ENCODE measurements at places on chromosomes 2 and 18.

DNA sequence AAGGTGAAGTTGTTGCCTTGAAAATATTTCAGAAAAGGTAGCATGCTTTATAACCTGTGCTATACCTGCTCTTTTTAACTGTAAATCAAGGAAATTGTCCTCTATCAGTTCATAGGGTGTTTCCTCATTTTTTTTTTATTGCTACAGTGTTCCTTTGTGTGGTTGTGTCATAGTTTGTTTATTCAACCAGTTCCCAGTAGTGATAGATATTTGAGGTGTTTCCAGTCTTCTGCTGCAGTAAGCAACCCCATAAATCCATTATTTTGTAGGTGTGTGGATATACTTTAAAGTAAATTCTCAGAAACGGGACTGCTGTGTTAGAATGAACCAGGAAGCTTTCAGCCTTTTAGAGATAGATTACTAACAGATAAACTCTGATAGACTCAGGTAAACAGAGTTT lies 39.6 kb downstream of the SEMA4F start:
- no peak for DNase-seq

DNA sequence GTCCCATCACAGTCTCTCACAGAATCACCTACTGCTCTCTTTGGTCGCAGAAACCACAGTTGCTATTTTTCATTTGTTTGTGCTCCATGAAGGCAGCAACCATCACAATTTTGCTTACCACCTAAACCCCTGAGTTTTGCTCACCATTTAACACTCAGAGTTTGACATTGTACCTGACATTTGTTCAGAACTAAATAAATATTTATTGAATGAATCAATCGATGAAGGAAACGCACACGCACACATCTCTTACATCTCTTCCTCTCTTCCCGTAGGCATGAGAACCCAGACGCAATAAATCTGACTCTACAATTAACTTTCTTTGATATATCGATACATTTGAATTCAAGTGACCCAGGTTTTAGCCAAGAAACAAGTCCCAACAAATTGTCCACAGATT lies 105.5 kb upstream of the RNF152 start:
- no peak for DNase-seq

- DNase-seq: no peak
Measured at GRCh38 chr18:25109484-25109883, 242.5 kb downstream of the ZNF521 start.

DNA sequence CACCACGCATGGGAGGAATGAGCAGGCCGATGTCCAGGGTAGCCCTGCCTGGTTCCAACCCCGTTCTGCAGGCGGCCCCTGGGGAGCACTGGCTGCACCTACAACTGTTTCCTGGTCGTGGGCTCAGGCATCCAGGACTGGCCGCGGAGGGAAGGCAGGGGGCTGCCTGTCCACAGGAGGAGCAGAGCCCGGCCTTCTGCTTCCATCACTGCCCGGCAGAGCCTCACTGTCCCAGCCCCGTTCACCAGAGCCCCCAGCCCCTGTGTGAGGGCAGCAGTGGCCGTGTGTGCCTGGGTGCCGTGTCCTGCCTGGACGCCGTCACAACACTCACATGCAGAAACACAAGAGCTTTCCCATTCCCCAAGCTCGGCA lies 56.2 kb downstream of the KCNG2 start:
- DNase-seq: no peak

DNA sequence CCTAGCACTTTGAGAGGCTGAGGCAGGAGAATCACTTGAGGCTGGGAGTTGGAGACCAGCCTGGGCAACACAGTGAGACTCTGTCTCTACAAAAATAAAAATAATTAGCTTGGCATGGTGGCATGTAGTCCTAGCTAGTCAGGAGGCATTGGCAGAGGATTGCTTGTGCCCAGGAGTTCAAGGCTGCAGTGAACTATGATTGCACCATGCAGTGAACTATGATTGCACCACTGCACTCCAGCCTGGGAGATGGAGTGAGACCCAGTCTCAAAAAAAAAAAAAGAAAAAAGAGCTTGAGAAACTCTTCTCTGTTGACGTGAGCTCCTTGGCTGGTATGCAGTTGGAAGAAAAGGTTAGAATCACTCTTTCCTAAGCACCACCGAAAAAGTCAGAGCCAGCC lies 125.1 kb upstream of the TNP1 start:
- DNase-seq: no peak

GRCh38 chr2:65554765-65555591 lies 122.6 kb upstream of the SPRED2 start:
- DNase-seq: peak; percentile 20

GRCh38 chr2:190355968-190356644 lies 12.7 kb downstream of the INPP1 start:
- DNase-seq: no peak

DNA sequence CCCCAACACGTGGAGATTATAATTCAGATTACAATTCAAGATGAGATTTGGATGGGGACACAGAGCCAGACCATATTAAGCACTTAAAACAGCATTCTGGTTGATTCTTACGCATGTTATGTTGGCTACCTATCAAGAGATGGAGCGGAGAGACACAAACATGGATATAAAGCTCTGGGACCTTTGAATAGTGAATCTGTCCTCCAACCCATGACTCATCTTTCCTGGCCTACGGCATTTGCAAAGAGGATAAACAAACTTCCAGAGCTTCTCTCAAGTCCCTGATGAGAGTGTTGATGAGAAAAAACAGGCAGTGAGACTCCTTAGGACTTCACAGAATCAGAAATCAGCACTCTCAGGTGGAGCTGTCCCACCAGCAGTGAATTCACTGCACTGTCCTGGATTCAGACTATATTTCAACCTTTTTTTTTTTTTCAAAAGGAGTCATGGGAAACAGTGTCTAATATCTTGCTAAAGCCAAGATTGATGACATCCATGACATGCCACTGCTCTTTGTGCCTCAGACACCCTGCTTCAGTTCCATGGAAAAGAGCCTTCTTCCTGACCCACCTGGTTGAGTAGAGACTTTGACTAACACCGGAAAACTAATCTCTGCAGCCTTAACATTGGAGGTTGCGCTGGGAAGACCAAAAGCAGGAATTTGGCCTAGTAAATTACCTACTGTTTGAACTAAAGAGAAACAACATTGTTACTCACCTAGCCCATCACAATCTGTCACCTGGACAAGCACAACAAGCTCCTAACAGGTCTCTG lies 62.1 kb upstream of the NPAS2 start:
- DNase-seq: no peak

- DNase-seq: no peak
Measured at GRCh38 chr2:191686729-191687128, 8.8 kb downstream of the NABP1 start.

DNA sequence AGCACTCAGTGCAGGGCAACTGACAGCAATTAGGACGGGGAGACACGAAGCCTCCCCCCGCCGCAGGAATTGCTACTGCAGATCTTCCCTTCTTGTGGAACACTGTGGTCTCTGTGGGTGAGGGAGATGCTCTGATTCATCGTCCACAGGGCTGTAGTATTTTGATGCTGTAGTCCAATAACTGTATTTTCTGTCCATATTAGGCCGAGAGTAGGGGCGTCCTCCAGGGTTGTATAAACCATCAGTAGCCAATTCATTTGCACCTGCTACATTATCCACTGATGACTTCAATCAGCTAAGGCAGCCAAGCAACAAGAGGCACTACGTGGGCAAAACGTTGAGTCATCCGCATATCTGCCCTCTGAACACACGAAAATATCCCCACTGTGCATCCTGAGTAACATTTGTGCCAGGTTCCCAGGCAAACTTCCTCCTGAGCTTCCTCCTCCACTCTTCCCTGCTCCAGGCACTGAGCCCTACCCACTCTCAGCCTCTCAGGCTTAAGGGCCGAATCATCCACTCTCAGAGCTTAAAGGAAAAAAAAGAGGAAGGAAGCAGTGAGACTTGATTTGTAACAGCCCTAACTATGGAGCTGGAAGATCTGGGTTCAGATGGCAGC lies 62.1 kb downstream of the LBH start:
- no peak for DNase-seq

DNA sequence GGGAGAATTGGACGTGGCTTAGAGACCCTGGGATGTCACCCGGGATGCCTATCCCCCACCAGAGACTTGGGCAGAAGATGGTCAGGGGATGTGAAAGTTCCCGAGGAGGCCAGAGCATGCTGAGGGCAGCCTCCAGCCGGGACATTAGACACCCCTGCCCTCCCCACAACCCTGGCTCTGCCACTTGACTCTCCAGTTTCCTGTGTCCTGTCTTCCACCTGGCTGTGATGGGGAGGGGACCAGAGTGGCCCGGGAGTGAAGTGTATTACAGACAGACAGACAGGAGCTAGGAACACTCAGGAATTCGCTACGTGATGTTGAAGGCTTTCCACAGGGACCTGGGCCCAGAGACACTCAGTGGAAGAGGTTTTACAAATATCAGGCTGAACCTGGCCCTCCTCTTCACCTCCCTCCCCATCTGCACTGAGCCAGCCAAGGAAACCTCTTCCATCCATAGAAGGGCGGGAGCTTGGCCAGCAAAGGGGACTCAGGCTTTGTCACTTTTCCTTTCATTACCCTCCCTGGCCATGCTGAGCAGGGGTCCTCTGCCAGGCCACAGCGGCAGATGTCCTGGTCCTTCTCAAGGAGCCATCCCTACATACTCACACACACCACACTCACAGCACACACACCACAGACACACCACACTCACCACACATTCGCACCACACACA lies 60.7 kb downstream of the SDC1 start:
- DNase-seq: no peak

- peak; percentile 43 for DNase-seq
Measured at GRCh38 chr2:288758-289361, 969 bp upstream of the ALKAL2 start.

GRCh38 chr2:88829607-88830463 lies 138.4 kb downstream of the RPIA start:
- DNase-seq: no peak

DNA sequence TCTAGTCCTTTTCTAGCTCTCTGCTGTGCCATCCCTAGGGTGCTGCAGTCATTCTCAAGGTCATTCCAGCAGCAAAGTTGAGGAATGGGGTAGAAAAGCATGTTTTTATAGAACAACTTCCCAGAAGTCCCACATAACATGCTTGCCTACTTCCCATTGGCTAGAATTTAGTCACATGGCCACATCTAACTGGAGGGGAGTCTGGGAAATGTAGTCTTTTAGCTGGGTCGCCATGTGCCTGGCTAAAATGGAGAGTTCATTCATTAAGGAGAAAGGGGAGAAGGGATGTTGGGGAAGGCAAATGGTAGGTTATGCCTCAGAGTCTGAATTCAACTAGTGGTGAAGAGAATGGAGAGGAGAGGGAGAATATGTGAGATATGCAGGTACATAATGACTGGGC lies 85.7 kb downstream of the SLC4A3 start:
- DNase-seq: no peak

DNA sequence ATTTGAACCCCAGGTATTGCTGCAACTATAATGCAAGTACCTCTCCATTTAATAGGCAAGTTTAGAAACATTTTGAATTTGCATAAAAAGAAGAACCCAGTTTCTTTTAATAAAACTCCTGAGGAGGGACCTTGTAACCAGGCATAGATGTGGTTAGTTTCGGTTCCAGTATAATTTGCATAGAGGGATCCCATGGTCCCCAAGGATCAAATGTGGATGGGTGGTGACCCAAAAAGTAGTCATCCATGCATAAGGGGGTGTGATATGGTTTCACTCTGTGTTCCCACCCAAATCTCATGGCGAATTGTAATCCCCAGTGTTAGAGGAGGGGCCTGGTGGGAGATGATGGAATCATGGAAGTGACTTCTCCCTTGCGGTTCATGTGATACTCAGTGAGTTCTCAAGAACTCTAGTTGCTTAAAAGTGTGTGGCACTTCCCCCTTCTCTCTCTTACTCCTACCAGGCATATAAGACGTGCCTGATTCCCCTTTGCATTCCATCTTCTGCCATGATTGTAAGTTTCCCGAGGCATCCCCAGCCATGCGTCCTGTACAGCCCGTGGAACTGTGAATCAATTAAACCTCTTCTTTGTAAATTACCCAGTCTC lies 40.2 kb upstream of the SKA1 start:
- no peak for DNase-seq

- DNase-seq: no peak
Measured at GRCh38 chr2:12587729-12588522, 128.8 kb upstream of the TRIB2 start.

DNA sequence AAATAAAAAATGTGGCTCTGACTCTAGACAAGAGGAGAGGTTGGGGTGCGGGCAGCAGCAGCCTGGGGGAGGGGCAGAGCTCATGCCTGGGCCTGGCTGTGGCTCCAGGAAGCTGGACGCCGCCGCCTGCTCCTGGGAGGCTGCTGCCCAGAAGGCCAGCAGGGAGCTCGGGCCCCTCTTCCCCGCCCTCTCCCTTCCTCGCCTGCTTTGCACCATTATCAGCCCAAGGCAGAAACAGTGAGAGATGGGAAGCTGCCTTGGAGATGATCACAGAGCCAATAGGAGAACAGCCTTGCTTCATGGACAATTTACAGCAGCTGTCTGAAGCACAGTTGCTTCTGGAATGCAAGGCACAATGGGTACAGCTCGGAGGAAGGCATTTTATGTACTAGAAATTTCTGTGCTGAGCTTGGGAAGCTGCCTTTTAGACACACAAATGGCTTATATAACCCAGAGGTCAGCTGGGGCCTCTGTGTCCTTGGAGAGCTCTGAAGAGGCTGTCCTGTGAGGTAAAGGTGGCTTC lies 55.3 kb upstream of the AFF3 start:
- no peak for DNase-seq

DNA sequence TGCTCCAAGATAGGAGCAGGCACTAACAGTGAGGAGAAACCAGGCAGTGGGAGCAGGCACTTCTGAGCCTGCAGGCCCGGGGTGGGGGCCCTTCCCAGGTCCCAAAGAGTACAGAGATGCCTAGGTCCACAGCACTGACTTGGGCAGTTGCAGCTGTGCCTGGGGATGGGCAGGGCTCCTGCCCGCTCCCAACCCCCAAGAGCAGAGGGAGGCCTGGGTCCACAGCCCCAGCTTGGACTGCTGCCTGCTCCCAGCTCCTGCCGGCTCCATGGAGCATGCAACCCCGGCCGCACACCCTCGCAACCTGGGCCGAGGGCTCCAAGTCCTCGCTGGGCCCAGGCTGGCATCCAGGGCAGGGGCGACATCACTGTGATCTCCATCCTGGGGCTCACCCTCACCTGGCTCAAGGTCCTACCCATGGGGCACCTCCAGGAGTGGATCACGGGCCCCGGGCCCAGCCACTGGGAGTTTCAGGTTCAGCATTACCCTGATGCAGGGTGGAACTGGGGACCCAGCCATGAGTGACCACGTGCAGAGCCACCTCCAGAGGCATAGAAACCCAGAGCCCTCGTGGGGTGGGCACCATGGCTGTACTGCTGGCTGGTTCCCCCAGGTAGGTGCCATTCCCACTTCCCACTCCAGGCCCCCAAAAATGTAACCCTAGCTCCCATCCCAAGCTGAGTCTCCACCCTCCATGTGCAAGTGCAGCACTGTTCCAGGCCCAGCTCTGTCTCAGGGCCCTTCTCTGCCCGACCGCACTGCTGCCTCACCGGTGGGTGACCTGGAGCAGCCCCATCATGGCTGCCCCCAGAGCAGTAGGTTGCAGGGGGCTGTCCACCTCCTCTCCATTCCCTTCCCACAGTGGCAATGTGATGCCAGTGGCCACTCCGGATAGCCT lies 325.6 kb downstream of the NR4A2 start:
- no peak for DNase-seq

DNA sequence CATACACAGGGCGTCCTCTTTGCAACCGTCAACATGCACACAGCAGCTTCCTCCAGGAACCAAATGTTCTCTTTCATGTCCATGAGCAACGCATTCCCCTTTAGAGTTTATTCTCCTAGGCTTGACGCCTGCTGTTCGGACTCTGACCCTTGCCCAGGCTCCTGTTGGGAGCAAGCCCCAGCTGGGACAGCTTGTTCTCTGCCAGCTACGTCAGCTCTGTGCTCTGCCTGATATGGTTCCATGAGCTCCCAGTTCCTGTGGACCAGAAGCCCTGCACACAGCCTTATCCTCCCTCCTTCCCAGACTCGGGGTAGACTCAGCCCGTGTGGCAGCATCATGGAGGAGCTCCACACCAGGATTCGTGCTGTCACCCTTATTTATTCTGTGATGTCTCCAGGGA lies 253.1 kb upstream of the PXDN start:
- DNase-seq: no peak
